ENCODE measurements at places on chromosomes 4 and X. TPM values are rescaled to one million over a fixed set of nuclear protein-coding genes. Genes with fewer than 3 reads are reported as not detected.
A peak's percentile ranks its signal among the peaks of the same experiment; 100 is the strongest.

F8A1 gene
- 27.9 TPM for total RNA-seq

PNCK gene
- total RNA-seq, result 5.1 TPM

GATA1 gene
- not detected for total RNA-seq

DNA sequence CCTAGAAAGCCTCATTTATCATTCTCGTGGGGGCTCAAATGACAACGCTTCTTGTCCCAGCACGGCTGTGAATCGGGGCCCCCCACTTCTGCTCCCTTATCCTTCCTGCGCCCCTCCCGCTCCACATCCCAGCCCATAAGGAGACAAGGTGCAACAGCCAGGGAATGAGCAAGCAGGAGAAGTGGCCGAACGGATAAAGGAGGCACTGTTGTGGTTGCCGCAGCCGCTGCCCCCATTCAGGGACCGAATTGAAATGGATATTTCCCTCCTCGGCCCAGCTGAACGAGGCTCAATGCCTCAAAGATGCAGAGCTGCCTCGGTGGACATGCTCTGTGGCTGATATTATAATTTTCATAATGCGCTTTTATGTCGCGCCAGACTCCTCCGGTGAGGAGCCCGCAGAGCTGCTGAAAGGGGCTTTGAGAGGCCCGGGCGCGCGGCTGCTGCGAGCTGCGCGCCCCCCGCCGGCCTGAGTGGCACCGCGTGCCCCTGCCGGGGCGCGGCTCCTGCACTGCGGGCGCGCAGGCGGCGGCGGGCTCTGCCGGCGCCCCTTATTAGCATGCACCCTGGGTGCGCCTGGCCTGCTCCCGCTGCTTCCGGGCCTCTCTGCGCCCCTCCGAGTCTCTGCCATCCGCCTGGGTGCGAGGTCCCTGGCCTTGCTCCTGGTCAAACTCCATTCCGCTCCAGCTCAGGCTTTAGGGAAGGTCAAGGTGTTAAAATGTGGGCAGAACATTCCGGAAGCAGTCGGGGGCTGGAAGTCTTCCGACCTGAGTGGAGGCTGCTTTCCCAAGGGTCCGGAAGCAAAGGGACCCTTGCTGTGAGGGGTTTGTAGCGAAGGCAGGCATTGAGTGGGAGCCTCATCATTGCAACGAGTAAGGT is 68.2 kb upstream of the TMEM33 start:
- DNase-seq, result no peak

- DNase-seq, result no peak
Measured at GRCh38 chr4:20506827-20507226, 193.4 kb upstream of the PACRGL start.

DNA sequence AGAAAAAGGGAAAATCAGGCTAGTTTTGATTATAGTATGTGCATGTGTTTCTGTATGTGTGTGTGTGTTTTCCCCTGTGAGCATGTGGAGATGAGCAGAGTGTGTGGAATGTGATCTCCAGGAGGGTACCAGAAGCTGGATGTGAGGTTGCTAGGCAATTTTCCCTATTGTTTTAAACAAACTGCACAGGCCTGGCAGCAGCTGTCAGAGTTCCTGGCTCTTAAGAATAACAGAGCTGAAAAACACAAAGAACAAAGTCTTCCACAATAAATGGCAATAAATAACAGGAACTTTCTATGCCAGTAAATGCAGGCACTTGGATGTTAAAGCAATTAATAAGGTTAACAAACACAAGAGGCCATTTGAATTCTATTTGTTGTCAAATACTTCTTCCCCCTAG is 344.6 kb upstream of the CTSO start:
- DNase-seq, result no peak

GRCh38 chr4:1043651-1044468 is 32.4 kb downstream of the FGFRL1 start:
- peak; percentile 98 for DNase-seq

DNA sequence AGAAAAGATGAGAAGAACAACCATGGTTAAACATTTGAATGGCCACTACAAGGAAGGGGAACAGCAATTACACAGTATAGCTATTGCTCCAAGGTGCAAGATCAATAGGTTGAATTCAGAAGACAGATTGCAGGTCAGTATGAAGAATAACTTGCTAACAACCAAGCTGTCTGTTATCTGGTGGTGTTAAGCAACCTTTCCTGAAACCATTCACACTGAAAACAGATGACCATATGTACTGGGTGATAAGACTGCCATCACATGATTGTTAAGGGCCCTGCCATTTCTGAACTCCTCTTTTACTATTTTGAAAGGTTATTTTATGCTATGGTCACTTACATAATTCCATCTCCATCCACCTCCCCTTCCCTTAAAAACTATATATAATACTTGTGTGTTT is 6.8 kb downstream of the GABRA3 start:
- no peak for DNase-seq

DNA sequence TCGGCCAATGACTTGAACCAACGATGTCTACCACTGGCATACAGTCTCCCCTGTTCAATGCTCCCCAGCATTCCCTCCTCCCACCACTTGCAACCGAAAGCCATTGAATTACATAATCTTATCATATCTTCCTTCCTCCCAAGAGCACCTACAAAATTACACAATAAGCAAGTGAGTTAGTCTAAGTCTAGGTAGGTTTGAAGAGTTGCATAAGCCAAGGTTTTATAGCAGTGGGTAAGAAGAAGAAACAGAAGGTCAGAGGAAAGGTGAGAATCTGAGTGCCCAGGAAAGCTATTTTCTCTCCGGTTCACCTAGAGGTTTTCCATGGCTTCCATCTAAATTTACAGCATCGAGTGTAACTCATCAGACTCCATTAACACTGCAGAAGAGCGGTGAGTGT is 40.3 kb downstream of the ATP8A1 start:
- no peak for DNase-seq

- DNase-seq, result no peak
Measured at GRCh38 chr4:89836897-89837384, at the start of gene SNCA. Gene SNCA, minus strand, starts transcription at chr4:89837161. Its CDS starts 1,494 bp downstream, at chr4:89835667.

- no peak for DNase-seq
Measured at GRCh38 chrX:14936561-14936960, 63.3 kb downstream of the MOSPD2 start.

DNA sequence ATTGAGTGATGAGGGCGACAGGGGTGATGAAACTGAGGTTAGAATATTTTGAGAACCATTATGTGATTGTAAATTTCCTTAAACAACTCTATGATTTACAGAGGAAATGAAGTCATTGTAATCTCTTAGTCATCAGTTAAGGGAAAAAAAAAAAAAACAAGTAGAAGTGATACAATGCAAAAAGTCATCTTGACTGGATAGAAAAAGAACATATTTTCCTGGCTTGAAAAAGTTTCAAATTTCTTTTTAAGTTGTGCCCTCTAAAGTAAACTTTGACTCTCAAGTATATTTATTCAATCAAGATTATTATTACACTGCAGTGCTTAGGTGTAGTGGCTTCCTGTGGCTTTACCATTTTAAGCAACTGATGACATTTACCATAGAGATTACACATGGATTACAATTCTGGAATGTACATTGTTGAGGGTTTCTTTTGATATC is 40.6 kb downstream of the GABRB1 start:
- no peak for DNase-seq

GRCh38 chrX:57104406-57104805 is 16.9 kb downstream of the SPIN2B start:
- no peak for DNase-seq

DNA sequence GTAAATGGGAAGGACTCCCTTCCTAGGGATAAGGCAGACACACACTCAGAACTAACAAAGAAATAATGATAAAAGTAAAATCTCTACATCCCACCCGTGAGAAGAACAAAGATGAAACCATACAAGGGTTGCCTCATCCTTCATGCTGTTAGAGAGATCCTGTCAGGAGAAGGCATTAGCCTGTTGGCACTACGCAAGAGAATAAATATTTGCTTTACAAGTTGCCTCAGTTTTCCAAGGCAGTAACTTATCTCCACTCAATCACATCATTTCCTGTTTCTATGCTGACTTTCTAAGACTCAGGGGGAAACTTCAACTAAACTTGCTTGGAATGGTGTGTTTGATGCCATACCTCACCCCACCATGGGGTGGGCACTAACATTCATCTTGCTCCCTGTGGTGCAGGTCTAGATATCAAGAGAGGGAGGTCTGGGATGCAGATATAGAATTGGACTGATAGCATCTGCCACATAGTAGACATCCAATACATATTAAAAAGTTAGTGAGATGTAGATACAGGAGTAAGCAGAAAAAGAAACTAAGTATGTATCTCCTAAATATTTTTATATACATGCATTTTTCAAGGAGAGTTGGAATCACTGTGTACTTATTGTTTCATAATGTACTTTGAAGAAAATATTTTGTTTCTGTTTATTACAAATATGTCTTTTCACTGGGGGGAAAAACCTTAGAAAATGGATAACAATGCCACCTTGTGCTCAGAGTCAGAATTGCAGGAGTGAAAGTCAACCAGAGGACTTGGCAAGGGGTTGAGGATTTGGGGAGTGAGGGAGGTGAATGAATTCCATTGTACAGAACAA is 57.2 kb upstream of the BEX4 start:
- no peak for DNase-seq

DNA sequence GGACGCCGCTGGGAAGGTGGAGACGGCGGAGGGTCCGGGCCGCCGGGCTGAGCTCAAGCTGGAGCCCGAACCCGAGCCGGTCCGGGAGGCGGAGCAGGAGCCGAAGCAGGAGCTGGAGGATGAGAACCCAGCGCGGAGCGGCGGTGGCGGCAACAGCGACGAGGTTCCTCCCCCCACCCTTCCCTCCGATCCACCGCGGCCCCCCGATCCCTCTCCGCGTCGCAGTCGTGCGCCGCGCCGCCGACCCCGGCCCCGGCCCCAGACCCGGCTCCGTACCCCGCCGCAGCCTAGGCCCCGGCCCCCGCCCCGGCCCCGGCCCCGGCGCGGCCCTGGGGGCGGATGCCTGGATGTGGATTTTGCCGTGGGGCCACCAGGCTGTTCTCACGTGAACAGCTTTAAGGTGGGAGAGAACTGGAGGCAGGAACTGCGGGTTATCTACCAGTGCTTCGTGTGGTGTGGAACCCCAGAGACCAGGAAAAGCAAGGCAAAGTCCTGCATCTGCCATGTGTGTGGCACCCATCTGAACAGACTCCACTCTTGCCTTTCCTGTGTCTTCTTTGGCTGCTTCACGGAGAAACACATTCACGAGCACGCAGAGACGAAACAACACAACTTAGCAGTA is 483 bp downstream of the USP27X start:
- DNase-seq, result no peak

GRCh38 chrX:43728966-43729365 is 72.9 kb downstream of the MAOA start:
- no peak for DNase-seq

DNA sequence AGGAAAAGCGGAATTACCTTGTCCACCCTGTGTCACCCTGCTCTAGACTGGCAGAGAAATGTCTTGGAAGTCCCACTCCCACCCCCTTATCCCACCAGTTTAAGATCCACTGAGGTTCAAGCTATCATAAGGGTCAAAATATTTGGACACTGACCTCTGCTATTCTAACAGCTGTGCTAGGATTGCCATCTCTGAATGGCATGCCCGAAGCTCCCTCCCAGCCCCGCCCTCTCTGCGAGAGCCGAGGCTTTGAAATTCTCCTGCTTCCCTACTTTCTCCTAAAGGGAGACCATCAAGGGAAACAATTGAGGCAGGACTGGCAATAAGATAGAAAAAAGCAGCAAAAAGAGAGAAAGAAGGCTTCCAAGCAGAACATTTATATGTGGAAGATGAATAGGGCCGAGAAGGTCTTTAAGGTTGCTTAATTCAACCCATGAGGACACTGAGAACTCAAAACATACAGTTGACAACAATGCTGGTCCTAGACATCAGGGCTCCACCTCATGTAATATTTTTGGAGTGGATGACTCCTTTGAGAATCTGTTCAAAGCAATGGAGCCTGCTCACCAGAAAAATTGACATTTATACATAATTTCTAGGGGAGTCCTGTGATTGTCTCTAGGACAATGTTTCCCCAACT is 338.7 kb upstream of the F9 start:
- no peak for DNase-seq

- no peak for DNase-seq
Measured at GRCh38 chr4:176054942-176055341, 10.7 kb upstream of the WDR17 start.

DNA sequence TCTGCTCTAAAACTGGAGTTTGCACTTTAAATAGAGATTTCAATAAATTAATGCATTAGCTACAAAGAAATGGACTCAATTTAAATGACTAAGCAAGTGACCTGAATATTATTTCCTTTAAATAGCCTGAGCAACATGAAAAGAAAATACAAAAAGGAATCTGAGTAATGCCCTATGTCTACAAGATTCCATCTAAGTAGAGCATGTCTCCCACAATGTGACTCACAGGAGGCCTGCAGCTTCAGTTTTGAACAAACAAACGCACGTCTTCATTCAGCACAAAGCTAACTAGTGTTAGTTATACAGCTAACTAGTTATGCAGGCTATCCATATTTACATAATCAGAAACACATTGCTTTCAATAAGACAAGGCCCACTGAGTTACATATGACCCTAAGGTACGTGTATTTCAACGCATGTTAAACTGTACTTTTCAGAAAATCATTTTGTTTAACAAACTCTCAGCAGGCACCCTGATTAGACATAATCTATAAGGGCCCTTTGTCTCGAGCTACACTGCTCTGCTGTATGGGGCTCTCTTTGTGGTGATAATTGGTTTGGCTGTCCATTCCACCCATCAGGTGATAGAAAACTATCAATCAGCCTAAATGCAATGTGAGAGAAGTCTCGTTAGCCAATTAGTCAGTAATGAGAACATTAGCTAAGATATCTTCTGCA is 116.5 kb downstream of the MAML3 start:
- no peak for DNase-seq

DNA sequence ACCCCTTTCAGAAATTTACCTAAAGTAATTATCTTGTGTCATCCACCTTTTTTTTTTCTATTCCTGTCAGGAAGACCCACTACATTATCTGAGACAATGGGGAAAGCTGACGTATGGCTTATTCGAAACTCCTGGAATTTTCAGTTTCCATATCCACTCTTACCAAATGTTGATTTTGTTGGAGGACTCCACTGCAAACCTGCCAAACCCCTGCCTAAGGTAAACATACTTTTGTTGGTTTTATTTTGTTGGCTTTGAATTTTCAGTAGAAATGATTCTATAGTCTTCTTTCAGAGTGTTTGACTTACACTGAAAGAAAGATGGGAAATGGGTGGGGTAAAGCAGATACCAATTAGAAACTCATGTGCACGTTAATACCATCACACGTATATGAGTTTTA is 2.2 kb downstream of the UGT2B7 start:
- DNase-seq, result no peak

DNA sequence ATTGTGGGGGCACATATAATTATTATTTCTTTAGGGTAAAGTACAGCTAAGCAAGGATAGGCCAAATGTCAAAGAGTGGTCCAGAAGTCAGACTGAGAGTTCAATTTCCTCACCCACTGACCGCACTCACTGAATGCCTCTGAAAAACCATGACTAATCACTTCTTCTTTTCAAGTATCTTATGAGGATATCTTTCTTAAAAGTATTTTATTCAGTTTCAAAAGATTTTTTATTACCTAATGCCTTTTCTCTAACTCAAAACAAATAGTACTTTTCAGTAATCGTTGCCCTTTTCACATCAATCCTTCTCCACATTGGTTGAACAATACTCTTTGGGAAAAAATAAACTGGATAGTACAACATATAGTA is 61.7 kb upstream of the CAMK2D start:
- DNase-seq, result no peak

All from osteocyte (in vitro differentiated cells).